Memory B cell (primary cell): ENCODE measurements at places on chromosomes 1 and 21.

GRCh38 chr1:48790397-48790796 lies 13.7 kb upstream of the BEND5 start:
- DNase-seq = no peak

DNA sequence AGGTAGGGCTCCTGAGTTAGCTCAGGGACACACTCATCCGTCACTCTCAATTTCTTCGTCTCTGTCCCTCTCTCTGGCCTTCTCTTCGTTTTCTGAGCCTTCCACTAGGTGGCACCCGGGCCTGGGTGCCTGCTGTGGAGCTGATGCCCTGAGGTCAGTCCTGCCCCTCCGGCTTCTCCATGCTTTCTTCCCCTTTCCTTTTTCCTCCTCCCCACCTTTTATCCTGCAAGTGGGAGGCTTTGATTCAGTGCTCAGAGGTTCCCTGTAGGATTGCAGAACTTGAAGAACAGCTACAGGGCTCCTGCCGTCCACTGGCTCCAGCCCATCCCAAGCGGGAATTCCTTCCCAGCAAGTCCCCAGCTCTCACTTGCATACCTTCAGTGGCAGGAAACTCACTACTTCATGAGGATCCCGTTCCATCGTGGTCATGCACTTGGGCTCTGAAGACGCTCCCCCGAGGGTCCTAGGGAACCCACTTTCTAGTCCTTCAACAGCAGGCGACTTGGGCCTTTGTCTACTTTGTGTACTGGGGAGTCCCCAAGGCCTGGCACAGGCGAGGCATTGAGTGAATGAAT lies 45.6 kb downstream of the SRRM1 start:
- DNase-seq = peak; percentile 63

DNA sequence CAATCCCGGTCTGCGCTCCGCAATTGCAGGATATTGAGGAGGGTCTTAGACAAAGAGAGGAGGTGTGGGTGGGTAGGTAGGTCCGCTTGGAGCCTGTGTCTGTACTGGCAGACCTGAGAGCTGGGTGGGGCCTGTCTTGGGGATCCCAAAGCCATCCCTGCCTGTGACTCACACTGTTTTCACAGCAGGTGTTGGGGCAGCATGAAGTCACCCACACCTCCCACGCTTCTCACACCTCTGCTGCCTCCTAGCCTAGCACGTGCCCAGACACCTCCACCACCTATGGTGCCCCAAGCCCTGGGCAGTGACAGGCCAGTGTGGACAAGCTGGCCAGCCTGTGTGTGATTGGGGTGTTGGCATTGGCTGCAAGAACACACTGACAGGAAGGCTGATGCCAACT lies 65.7 kb upstream of the ECE1 start:
- no peak for DNase-seq

DNA sequence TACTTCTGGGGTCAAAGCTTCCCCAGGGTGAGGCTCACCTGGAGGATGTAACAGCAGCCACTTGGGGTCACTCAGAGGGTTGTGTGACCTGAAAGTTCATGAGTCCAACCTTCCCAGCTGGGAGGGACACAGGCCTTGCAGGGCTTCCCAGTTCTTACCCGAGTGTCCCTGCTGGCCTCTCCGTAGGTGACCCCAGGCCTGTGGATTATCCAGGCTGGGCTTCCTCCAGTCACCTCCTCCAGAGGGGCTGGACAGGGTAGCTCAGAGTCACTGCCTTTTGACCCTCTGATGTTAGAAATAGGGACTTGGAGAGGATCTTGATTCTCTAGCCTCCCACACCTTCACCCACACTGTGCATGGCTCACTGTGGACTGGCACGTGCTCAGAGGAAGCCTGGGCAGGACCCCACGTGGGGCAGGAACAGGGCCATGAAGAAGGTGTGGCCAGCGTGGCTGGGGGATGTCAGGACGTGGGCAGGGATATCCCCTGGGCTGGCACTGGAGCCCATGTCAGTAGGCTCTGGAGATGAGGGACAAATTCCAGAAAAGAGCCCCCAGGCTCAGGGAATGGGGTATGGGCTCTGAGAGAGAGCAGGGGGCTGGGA lies 131.8 kb downstream of the ACTL8 start:
- DNase-seq = no peak

- no peak for DNase-seq
These were observed 116.4 kb upstream of the FAM78B start for GRCh38 chr1:166283190-166283589.

DNA sequence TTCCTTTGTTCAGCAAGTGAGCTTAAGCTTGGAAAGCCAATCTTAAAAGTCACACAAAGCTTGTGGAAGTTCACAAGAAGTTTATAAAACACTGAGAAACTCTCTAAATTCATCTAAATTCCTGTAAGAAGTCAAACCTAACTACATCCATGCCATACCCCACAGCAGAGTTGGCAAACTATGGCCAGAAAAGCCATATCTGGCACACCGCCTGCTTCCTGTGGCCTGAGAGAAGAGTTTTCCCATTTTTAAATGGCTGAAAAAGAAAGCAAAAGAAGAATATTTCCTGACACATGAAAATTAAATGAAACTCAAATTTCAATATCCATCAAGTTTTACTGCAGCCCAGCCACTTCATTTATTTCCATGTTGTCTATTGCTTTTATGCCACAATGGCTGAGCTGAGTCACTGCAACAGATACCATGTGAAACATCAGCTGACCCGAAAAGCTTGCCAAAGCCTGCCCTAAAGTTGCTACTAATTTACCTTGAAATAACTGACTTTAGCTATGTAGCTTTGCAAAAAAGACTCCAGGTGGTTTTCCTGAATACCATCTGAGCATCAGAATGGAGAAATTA lies 237.1 kb downstream of the SLC45A1 start:
- DNase-seq = no peak

GRCh38 chr1:201140235-201140940 lies 13.4 kb upstream of the ASCL5 start:
- DNase-seq = no peak

- DNase-seq = no peak
These were observed 366.9 kb upstream of the VAMP3 start for GRCh38 chr1:7404046-7404742.

DNA sequence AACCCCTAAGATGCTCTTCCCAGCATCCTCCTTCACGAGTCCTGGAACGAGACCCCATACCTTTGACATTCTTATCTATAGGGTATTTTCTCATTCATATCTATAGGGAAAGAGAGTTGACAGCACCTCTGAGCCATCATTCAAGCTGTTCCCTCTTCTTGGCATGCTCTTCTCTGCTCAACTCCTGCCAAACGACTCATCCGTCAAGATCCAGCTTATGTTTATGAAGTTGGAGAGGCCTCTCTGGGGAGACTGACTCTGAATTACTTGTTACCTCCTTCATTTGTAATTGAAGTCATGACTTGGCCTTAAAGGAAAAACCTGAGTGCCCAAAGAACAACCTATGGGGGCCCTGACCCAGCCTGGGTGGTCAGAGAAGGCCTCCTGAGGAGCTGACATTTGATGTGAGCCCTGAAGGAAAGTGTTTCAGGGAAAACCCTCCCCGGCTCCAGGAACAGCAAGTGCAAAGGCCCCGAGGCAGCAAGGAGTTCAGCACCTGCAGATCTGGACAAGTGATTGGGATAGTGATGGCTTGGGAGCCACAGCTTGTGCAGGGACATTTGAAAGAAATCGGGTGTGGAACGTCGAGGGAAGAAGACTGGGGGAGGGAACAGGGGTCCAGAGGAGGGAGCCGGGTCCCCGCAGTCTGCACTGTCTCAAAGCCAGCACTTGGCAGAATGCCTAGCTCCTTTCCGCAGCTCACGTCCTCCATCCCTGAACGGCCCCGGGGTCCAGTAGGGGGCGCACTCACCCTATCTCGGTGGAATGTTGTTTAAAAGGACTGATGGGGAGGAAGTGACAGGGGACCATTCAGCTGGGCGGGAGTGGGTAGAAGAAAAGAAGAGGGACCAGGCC lies 14.0 kb upstream of the CDA start:
- DNase-seq = no peak

- DNase-seq = no peak
These were observed 436.8 kb downstream of the CAMTA1 start for GRCh38 chr1:7221826-7222694.

- no peak for DNase-seq
These were observed 42.0 kb upstream of the PCP4 start for GRCh38 chr21:39825250-39825649.

- DNase-seq = no peak
These were observed 8.3 kb upstream of the SYT14 start for GRCh38 chr1:209929751-209930150.

DNA sequence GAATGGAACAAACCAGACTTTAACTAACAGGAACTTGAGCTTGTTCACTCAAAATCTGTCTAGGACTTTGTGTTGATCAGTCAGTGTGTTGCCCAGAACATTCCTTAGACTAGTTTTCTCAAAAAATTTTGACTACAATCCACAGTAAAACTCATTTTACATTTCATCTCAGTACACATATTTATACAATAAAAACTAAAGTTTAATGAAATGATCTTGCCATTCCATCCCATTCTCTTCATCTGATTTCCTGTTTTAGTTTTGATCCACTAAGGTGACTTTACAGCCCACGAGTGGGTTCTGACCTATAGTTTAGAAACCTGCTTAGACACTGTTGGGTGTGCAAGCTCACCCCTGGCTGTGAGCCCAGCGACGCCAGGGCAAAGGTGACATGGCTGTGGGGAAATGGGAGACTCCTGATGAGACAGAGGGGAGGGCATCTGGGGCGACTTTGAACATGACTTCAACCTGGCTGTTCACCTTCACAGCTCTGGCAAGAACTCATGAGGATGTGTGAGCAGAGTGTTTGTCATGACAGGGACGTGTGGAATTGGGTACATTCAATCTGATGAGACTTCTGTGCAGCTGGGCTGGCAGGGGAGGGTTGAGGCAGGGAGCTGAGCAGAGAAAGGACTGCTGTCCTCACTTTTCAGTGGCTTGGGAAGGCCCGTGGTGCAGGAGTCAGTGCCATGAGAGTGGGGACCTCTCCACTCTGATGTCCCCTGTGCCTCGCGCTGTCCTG lies 40.6 kb downstream of the LHX4 start:
- no peak for DNase-seq

- no peak for DNase-seq
These were observed 13.2 kb upstream of the DMRTA2 start for GRCh38 chr1:50436489-50436888.

DNA sequence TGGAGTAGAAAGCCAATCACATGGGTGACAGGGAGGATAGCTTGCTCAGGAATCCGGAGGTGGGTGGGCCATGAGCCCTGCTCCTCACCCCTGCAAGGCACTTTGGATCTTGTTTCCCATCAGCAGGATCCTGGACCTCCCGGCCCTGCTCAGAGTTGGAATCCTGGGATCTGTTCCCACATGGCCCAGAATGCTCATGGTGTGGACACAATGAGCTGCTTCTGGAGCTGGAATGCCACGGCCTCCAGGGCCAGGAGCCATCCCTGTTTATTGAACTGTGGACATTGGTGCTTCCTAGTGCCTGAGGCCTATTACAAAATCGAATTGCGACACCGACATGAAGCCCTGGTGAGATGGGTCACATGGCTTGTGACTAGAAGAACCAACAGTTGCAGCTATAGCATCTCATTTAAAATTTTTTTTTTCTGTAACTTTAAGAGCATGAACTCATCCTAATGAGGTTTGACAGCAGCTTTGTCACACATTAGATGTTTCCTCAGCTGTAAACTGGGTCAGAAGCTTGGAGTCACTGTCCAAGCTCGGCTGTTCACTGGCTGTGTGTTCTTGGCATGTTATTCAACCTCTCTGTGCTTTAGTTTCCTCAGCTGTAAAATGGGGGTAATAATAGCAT lies 40.4 kb upstream of the GOLT1A start:
- DNase-seq = no peak
